SW 1271 (cell line): ENCODE measurements at places on chromosomes 12 and 14.

- DNase-seq, result peak; percentile 9
Observed at GRCh38 chr14:50062438-50063085, 53.8 kb downstream of the VCPKMT start.

- no peak for DNase-seq
Observed at GRCh38 chr12:49776858-49777257, 35.5 kb downstream of the TMBIM6 start.

DNA sequence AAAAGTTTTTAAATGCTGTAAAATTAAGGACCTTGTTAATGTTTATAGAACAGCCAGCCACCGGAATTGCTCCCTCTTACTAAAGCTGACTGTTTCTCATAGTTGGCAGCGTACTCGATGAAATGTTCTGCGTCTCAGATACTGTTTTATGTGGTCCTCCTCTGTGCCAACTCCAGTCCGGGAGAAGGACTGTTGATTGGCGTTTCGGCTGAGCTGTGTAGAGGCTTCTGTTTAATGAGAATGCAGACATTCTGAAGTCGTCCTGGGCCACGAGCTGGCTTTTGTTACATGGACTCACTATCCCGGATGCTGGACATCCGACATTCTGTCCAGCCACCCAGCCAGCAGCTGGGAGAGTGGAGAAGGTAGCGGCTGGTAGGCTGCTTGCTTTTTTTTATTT is 75.4 kb downstream of the WDR20 start:
- DNase-seq, result no peak

DNA sequence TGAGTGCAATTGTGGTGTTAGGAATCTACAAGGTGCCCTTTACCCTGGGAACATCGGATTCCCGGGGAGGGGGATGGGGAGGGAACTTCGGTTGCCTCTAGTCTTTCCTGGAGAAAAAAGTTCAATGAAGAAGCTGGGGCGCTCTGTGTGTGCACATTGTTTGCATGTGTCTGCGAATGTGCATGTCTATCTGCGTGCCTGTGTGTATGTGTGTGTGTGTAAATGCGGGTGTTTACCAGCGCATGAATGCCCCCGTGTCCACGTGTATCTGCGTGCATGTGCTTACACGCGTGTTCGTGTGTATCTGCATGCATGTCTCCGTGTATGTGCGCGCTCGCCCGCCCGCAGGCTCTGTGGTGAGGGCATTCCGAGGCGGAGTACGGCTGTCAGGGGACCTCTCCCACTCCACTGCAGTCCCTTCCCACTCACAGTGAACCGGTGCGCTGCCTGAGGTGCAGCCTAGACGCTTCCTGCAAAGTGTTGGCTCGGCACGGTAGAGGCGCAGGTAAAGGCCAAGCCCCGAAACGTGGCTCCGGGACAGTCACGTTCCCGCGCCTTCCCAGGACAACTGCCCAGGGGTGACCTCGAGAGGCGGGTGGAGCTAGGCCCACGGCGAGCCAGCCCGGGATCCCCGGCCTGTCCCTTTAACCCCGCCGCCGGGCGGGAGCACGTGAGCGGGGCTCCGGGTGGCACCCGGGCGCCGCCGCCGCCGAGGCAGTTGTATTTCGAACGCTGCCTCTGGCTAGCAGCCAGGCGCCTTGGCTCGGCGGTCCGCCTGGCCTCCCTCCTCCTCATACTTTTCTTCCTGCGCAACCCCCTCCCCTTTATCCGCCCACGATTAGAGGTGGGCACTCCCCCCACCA is 539 bp upstream of the HMGA2 start:
- peak; percentile 77 for DNase-seq

DNA sequence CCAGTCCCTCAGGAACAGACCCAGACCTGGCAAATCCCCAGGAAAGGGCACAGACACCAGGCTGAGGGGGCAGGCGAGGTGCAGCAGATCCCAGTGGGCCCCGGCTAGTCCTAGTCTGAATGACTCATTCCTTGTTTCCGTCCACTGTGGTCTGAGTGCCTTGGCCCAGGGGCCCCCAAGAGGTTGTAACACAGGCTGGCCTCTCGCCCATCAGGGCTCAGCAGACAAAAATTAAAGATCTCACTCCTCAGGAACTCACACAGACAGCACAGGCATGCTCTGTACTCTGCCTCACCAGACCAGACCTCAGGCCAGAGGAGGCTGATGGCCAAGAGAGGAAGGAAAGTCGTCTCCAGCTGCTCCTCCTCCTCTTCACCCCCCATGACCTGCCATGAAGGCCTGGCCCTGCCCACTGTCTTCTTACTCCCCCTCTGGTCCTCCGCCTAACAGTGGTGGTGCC is 7.7 kb upstream of the LTBP2 start:
- DNase-seq, result peak; percentile 76

GRCh38 chr12:70540996-70541395 is 96.2 kb downstream of the PTPRB start:
- DNase-seq, result no peak

DNA sequence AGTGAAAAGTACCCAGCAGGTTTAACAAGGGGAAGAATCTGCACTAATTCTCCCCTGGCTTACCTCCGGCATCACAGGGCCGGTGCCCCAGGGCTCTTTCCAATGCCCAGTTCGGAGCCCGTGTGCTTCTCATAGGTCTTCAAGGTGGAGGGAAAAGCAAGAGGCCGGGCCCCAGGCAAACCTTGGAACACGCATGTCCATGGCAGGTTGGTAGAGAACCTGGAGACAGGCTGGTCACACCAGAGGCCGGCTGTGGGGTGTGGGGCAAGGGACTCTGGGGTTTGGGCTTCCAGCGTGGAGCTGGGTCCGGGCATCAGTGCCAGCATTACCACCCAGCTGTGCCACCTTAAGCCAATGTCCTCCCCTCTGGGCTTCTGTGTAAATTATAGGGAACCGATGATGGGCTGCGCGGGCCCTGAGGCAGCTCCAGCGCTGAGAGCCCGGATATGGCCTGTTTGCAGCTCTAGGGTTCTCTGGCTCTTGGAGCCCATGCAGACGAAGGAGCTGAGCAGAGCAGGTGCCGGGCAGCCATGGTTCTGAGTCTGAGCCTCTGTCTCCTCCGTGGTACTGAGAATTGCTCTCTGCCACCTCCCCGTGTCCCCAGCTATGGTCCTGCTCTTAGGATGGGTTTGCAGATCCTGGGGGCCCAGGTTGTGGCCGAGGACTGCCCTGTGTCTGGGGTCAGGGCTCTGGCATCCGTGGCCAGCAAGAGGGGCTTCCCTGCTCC is 197.0 kb upstream of the C14orf180 start:
- DNase-seq, result no peak

DNA sequence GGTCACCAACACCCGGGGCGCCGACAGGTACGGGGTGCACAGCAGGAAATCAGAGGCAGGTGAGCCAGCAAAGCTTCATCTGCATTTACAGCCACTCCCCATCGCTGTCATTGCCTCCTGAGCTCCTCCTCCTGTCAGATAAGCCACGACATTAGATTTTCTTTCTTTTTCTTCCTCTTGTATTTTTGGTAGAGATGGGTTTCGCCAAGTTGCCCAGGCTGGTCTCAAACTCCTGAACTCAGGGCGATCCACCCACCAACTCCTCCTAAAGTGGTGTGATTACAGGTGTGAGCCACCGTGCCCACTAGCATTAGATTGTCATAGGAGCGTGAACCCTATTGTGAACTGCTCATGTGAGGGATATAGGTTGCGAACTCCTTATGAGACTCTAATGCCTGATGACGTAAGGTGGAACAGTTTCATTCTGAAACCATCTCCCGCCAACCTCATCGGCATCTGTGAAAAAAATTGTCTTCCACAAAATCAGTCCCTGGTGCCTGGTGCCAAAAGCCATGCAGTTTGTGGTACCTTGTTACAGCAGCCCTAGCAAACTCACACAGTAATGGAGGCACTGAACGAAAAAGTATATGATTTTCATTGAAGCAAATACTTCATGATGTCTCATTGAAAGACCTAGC is 1.5 kb downstream of the STYK1 start:
- no peak for DNase-seq

GRCh38 chr12:50545786-50546185 is 41.0 kb downstream of the DIP2B start:
- DNase-seq, result no peak

- no peak for DNase-seq
Observed at GRCh38 chr14:95054346-95055280, 102.7 kb downstream of the DICER1 start.

DNA sequence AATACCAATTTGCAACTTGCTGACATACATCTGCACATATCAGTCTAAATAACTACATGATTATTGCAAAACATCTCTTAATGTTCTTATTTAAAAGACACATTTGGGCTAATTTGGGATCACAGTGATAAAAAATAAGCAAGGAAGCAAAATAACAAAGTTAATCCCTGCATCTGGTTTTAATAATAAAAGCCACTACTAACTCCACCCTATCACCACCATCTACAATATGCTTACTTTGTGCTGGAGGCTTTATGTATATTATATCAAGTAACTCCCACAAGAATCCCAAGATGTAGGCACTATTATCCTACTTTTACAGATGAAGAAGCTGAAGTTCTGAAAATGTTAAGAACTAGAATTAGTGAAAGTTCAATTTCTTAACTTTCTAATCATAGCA is 45.7 kb downstream of the TAOK3 start:
- DNase-seq, result no peak
